ENCODE measurements at places on chromosomes 2 and 18.

GRCh38 chr2:194054313-194054712 lies 1602.7 kb upstream of the SLC39A10 start:
- DNase-seq = no peak

DNA sequence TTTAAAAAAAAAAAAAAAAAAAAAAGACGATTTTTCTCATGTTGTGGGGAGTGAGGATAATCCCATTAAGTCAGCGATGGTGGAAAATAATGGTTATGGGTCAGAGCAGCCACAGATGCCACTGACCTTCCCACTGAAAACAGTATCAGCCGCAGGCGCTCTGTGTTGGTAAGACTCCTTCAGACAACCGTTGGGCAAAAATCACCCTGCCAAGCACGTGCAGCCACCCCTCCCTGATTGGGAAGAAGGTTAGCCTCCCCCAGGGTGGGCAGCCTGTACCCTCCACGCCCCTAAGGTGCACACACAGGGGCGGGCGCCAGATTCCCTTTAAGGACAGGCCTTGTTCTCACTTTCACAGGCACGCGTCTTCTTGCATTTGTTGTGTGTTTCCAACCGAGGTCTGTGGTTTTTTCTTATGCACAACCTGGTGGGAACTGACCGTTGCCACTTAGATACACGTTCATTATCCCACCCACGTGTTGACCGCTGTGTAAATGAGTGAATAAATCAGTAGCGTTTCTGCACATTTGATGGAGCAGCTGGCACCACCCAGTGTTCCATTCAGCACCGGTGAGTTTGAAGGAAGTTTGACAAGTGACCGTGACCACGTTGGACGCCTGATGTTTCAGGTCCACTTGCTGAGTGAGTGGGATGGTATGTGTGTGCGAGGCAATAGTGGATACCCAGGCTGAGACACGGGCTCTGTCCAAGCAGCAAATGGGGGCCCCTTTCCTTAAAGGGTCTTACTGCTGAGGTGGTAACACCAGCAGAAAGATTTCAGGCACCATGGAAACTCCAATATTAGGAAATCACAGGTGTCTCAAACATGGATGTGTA lies 197.8 kb downstream of the GBX2 start:
- DNase-seq = no peak

GRCh38 chr2:97739893-97740245 lies 26.5 kb downstream of the ZAP70 start:
- DNase-seq = no peak

DNA sequence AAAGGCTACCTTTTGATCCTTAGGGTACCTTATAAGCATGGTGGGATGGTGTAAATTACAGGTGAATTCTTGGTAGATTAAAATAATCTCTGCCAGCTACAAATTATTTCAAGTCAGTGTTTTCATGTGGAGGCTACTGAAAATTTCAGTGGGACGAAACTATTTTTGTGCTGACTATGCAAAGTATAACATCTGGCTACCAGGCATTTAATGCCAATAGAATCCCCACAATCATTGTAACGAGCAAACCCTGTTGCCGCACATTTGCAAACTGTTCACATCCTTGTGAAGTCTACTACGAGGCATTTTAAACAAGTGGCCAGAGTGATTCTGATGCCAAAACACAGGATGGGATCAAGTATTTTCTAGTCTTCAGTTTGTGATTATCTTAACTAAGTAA lies 48.1 kb upstream of the SDC1 start:
- DNase-seq = no peak

DNA sequence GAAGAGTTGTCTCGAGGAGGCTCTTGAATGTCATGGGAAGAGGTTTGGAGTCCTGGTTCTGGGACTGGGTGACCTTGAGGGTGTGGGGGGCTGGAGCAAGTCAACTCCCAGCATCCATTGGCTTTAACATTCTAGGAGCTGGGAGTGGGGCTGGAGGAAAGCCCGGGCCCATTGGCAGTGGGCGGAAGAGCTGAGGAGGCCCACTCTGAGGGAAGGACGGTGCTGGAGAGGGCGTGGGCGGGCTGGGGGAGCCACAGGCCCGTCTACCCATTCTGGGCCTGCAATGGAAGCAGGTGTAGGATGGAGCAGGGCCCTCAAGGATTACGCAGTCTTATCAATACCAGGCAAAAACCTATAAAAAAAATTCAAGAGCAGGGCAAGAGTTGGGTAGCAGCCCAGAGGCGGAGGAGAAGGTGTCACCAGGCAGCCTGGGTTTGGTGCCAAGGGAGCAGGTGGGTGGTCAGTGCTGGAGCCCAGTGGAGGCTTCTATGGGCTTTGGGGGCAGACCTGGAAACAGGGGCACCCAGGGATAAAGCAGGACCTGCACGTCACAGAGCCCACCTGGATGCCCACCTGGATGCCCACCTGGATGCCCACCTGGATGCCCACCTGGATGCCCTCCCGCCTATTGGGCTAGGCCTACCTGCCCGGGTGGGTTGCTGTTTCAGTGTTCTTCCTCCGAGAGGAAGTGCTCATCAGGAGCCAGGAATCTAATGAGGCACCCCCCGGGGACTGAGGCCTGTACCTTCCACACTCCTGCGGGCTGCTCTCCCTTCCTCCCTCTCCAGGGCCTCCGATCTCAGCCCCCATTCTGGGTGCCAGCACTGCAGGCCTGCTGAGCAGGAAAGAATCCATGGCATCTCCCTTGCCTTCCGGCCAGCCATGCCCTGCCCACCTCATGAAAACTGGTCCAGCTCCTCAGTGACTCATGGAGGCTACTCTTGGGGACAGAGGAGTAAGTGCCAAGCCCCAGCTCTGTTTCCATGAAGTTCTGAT lies 71.3 kb downstream of the CTIF start:
- no peak for DNase-seq

GRCh38 chr18:70172225-70172624 lies 33.3 kb downstream of the RTTN start:
- no peak for DNase-seq

DNA sequence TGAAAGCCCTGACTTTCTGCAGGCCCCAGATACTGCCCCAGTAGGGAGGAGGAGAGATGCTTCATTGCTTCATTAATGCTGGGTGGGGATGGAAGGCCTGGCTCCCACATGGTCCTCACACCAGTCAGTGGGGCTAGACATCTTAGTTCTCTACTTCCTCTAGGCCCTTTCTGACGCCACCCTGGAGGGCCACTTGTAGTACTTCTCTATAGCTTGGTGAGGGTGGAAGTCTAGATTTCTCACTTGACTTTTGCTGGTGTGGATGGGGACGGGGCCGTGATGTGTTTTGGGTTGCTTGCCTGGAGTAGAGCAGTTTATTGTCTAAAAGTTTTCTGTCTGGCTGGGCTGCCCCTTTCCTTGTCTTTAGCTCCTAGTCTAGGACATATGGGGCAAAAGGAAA lies 18.7 kb downstream of the MERTK start:
- no peak for DNase-seq

DNA sequence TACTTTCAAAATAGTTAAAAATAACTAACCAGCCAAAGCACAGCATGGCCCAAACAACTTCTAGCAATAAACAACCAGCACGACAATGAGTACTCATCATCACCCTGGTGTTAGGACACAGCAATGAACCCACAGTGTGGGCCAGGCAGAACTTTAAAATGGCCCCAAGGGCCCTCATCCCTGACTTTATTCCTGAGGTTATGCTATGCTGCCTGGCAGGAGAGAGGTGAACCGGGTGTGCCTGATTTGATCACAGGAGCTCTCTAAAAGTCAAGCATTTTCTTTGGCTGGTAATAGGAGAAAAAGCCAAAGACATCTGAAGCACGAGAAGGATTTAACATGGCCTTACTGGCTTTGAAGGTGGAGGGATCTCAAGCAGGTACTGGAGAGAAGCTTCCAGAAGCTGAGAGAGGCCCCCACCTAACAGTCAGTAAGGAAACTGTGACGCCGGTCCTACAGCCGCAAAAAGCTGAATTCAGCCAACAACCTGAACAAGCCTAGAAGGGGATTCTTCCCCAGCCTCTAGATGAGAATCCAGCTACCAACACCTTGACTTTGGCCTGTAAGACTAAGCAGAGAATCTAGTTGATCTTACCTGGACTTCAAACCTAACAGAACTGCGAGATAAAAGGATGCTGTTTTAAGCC lies 115.4 kb downstream of the DDX1 start:
- no peak for DNase-seq

GRCh38 chr2:127117603-127118002 lies 10.6 kb upstream of the BIN1 start:
- DNase-seq = no peak

GRCh38 chr2:10883801-10884478 lies 27.8 kb upstream of the KCNF1 start:
- DNase-seq = no peak

DNA sequence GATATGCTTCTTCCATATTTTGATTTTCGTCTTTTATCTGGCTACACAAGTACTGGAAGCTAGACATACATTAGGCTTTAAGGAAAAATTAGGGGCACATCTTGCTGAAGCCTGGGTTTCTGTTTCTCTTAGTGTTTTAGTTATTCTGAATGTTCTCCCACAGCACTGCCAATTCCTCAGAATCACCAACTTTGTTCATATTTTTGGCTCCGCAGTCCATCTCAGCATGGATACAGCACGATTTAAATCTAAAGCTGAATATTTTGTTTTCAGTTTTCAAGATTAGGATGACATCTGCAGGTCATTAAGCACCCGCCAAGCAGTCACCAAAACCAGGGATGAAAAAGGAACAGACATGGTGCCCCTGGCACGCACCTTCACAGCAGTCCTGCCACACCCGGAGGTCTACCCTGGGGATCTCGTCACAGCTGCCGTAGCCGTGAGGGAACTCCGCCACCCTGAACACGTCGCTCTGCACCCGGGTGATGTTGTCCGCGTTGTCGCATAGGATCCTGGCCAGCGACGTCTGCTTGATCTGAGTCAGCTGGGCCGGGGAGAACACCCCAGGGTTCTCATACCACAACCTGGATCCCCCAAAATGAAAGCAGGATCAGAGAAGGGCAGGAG lies 101.2 kb downstream of the PXDN start:
- no peak for DNase-seq

DNA sequence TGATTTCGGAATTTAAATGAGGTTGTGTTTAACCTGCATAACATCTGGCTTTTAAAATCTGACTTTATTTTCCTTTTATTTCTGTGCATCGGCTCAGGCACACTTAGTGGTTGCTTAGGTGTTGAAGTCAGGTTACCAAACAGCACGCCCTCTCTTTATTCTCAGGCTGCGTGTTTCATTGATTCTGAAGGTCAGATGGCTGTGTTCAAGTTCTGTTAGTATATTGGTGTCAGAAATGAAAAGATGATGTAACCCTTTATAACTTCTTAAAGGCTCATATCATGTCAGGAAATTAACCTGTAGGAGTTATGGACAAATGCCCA lies 246.5 kb downstream of the LDLRAD4 start:
- no peak for DNase-seq

GRCh38 chr2:241851325-241852115 lies 7.2 kb downstream of the PDCD1 start:
- no peak for DNase-seq

DNA sequence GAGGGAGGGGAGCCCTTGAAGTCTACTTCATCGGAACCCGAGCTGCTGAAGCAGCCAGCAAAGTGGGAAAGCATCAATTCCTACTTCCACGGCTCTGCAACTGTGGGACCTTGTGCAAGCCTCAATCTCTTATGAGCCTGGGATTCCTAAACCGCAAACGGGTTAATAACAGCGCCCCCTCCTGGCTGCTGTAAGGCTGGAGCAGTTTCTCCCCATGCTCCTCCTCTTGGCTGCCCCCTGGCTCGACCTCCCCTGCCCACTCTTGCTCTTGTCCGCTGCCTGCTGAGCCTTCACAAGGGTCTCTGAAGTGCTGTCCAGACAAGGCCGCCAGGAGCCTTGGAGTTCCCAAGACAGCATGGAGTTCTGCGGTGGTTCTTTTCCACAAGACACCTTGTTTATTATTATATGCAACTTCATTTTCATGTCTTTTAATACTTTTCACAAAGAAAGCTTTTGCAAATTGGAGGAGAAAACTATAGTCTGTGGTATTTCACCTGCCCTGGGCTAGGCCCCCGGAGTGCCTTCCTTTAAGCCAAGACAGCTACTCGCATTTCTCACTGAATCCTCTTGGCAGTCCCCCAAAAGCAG lies 157.2 kb downstream of the DDX1 start:
- DNase-seq = peak; percentile 74

DNA sequence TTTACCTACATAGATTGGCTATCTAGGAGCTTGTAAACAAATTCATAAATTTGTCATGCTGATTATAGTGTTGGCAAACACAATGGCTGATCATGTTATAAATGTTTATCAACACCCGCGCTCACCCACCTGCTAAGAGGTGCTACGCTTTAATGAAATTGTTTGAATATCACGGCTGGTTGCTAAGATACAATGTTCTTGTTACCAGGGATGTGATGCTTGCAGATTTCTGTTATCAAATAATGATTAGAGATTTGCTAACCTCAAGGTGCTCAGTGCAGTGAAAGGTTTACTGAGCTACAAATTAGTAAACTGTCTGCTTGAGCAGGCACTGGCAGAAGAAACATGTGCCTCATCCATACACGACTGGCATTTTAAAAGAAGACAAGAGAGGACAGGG lies 160.0 kb upstream of the ZEB2 start:
- no peak for DNase-seq

GRCh38 chr2:99490623-99491461 lies 1.0 kb upstream of the REV1 start:
- DNase-seq = no peak

DNA sequence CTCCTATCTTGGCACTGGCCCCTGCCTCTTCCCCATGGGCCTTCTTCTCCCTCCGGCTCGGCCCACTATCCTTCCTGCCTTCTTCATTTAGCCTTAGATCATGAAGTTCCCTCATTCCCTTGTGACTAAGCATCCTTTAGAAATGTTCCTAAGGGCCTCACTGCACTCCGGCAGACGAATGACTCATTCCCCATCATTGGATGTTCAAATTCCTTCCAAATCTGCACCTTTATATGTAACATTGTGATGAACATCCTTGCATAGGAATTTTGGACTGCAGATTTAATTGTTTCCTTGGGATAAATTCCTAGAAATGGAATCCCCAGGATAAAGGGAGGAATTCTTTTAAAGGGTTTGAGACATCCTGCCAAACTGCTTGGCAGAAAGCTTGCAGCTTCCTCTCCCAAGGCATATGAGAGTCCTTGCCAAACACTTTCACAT lies 19.0 kb downstream of the CRACDL start:
- DNase-seq = no peak

- no peak for DNase-seq
Measured at GRCh38 chr2:13515254-13515653, 798.5 kb downstream of the TRIB2 start.

DNA sequence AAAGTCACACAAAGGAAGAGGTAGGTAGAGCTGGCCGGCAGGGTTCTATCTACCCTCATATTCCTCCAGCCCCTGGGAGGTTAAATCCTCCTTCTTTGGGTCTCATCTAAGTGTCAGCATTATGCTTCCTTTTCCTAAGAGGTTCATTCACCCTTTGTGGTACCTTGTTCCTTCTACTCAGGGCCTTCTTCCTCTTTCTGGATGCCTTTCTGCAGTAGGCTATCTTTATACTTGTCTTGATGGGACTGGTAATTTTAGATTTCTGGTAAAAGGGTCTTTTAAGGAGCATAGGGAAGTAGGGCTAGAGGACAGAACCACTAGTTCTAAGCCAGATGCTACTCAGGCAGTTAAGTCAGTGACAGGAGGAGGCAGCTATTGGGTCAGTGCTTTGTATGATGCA lies 13.7 kb upstream of the TNP1 start:
- no peak for DNase-seq

- peak; percentile 17 for DNase-seq
Measured at GRCh38 chr2:157627594-157628476, 829 bp downstream of the ACVR1C start.
